ENCODE measurements at places on chromosomes 7 and 10.

DNA sequence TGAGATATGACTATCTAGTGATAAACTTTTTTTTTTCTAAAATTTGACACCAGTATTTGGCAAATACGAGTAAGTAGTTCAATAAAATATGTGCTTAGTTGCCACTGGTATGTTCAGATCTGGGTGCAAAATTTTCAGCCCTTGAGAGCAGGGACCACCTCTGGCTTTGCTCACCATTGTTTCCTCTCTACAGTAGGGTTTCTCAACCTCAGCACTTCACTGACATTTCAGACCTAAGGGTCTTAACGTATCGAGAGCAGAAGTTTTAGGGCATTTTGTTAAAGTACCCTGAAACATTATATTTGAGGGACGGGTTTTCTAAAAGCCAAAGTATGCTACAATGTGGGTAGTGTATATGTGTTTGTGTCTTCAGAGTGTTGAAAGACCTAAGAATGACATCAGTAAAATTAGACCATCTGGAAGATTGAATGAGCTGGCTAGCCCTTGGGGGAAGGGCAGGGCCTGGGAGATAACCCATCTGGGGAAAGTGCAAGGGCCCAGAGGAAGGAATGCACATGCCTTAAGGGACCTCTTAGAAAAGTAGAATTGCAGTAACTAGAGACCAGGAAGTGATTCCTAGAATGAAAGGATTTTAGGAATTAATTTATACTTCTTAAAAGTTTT, 11.8 kb downstream of the BZW2 start:
- H3K4me3 ChIP-seq, result no peak overlapping the region
- no peaks in the 10 kb centered on the region for H3K4me1 ChIP-seq
- no peaks in the 10 kb centered on the region for H3K36me3 ChIP-seq
- H3K27ac ChIP-seq, result no peak overlapping the region
- no peak for DNase-seq

DNA sequence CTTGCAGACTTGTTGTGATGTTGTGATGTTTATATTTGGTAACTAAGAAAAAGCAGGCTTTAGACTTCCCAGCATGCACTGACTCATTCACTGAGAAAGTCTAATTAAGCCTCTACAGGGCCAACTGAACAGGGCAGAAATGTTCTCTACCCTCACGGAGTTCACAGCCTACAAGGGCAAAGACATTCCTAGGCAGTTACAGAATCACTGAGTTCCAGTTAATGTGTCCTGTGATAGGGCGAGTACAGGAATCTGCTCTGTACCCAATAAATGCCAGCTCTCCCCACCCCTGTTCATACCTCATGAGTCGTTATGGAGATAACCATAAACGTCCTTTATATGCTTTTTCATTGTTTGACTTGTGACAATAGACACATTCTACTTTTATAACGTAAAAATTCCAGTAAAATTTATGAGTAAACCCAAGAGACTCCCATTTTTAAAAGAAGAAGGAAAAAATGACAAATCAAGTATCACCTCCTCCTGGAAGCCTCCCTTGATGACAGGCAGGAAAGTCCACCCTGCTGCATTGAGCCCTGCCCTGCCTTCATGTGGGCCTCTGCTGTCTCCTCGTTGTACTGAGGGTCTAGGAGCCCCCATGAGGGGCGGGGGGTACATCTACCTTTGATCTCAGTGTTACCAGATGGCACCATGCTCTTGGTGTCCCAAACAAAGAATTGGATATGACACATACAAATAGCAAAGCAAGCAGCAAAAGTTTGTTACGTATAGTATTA, 14.3 kb downstream of the MUC12 start:
- no peaks in the 10 kb centered on the region for H3K27me3 ChIP-seq
- H3K27ac ChIP-seq, result no peak overlapping the region
- H3K4me1 ChIP-seq, result no peaks in the 10 kb centered on the region
- no peak overlapping the region for H3K4me3 ChIP-seq
- no peak for DNase-seq

DNA sequence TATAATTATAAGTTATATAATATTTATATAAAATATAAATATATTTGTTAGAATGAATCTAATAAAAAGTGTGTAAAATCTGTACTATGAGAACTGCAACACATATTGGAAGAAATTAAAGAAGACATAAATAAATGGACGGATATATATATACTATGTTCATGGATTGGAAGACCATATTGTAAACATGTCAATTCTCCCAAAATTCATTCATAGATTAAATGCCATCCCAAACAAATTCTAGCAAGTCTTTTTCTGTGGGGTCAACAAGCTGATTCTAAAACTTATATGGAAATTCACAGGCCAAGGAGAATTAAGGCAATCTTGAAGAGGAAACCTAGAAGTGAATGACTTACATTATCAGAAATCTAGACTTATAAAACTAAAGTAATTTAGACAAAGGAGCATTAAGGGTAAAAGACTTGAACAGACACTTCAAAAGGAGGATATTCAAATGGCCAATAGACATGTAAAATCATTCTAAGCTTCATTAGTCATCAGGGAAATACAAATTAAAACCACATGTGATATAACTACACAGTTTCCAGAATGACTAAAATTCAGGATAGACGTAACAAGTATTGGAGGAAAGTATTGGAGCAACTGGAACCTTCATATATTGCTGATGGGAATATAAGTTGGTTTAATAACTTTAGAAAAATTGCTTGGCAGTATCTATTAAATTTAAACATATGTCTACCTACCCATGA, 225.9 kb downstream of the EMX2 start:
- no peak overlapping the region for H3K27ac ChIP-seq
- no peak for DNase-seq
- H3K36me3 ChIP-seq, result no peaks in the 10 kb centered on the region
- H3K4me1 ChIP-seq, result no peaks in the 10 kb centered on the region
- no peaks in the 10 kb centered on the region for H3K27me3 ChIP-seq
- H3K4me3 ChIP-seq, result no peak overlapping the region

DNA sequence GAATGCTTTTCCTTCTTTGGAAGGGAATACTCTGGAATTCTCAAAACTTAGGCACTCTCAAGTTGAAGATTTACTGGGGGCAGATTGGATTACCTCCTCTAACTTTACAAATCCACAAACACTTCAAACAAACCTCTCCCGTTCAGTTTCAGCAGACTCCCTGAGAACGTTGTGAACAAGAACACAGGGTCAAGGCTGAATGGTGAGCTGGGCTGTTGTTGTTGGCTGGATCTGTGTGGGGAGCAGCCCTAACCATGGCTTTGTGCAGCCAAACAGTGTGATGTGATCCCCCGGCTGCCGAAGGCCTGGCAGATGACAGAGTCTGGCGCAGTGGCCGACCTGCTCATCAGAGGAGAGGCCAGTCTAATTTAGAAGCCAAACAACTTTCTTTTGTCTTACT, 93.1 kb downstream of the BMPER start:
- no peaks in the 10 kb centered on the region for H3K27me3 ChIP-seq
- no peaks in the 10 kb centered on the region for H3K4me1 ChIP-seq
- DNase-seq, result no peak
- H3K36me3 ChIP-seq, result no peaks in the 10 kb centered on the region

DNA sequence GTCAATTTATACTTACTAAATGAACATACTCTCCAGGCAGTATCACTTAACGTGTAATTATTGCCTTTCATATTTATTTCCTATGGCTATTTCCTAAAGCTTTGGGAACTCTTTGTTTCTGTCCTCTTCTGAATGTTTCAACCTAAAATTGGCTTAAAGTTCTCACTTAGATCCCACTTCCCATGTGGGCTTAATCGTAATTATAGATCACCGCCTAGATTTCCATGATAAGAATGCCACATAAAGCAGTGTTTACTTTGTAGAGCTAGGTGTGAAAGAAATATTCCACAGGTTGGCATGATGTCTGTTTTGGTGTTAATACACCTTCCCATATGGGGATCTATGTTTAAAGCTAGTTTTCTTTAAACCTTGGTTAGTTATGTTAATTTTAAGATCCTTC, 1.5 kb downstream of the HDAC9 start:
- H3K27ac ChIP-seq, result no peak overlapping the region
- no peaks in the 10 kb centered on the region for H3K27me3 ChIP-seq
- H3K4me1 ChIP-seq, result no peaks in the 10 kb centered on the region
- H3K4me3 ChIP-seq, result no peak overlapping the region

DNA sequence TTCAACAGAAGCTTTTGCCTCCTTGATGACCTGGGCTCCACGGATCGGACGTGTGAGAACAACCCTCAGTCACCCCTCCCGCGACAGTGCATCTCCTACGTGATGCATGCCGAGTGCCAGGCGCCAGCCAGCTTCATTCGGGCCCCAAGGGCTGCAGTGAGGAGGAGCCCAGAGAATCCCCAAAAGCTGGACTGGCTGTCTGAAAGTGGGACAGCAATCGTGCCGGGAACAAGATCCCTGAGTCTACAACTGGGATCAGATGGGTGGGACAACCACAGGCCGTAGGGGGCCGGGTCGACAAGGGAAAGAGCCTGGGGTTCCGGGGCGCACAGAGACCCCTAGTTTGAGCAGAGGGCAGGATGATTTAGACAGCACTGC, 27.2 kb downstream of the EBF3 start:
- no peaks in the 10 kb centered on the region for H3K36me3 ChIP-seq
- DNase-seq, result no peak

GRCh38 chr10:11074536-11075267, 57.0 kb downstream of the CELF2 start:
- no peaks in the 10 kb centered on the region for H3K27me3 ChIP-seq
- no peaks in the 10 kb centered on the region for H3K36me3 ChIP-seq
- no peak overlapping the region for H3K27ac ChIP-seq
- no peak overlapping the region for H3K4me3 ChIP-seq
- no peaks in the 10 kb centered on the region for H3K4me1 ChIP-seq
- no peak for DNase-seq

DNA sequence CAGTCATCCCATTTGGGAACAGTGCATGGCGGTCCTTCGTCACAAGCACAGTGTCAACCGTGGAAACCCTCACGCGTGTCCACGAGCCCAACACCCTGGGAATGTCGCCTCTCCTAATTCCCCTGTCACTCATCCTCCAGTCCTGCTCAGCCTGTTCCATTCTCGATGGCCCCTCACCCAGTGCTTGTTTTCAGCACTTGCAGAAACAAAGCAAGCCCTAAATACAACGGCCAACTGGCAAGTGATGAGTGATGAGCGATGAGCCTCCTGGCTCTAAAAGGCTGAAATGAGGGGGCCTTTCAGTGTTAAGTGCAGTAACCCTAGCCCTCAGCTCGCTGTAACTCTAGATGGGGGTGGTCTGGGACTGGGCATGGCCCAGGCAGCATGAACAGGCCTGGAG, 22.6 kb downstream of the NKX2-3 start:
- peaks cover 50% of the 10 kb centered on the region for H3K27me3 ChIP-seq
- no peak overlapping the region for H3K27ac ChIP-seq
- no peaks in the 10 kb centered on the region for H3K36me3 ChIP-seq
- H3K4me3 ChIP-seq, result no peak overlapping the region
- no peaks in the 10 kb centered on the region for H3K4me1 ChIP-seq

DNA sequence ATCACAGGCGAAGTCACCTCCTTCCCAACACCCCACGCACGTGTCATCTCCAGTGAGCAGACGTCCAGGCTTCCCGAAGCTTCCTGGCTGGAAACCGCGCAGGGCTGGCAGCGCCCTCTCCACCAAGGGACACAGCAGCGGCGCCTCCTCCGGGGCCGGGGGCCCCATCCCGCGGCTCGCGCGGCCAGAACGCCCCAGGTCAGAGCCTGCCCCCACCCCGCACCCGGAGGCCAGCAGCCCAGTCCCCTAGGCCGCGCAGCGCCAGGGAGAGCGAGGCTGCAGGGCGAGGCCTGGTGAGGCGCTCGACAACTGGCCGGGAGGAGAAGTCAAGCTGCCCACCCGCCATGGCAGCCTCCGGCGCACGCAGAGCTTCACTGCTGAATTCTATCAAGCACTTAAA, 247.0 kb downstream of the SEMA3D start:
- no peak overlapping the region for H3K27ac ChIP-seq
- DNase-seq, result no peak
- H3K4me1 ChIP-seq, result no peaks in the 10 kb centered on the region
- H3K4me3 ChIP-seq, result no peak overlapping the region

- DNase-seq, result no peak
- no peaks in the 10 kb centered on the region for H3K36me3 ChIP-seq
- H3K4me1 ChIP-seq, result no peaks in the 10 kb centered on the region
- H3K27me3 ChIP-seq, result no peaks in the 10 kb centered on the region
These were observed 263.1 kb upstream of the PITRM1 start for GRCh38 chr10:3435671-3436070.

DNA sequence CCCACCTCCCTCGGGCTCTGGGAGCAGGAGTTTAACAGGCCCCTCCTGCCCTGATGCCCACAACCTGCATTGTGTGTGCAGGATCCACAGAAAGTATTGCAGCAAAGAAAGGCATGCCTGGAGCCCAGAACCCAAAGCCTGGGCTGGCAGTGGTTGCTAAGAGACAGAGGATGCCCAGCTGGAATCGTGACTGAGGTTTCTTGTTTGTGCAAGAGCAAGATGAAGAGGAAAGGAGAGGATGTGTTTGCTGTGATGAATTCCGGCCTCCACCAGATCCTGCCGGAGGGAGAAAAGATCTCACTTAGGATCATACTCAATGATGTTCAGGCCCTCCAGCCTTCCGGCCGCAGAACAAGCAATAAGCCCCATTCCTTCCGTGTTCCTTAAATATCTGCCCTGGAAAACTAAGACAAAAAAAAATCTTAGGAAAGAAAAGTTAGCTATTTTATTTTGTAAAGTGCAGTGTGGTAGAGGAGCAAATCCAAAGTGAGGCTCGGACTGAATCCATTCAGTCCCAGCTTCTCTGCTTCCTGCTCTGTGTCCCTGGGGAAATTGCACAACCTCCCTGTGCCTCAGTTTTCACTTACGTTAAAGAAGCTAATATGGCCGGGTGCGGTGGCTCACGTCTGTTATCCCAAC, 57.1 kb downstream of the SLIT1 start:
- H3K27ac ChIP-seq, result no peak overlapping the region
- no peaks in the 10 kb centered on the region for H3K27me3 ChIP-seq
- H3K4me3 ChIP-seq, result no peak overlapping the region
- no peaks in the 10 kb centered on the region for H3K36me3 ChIP-seq
- no peaks in the 10 kb centered on the region for H3K4me1 ChIP-seq

DNA sequence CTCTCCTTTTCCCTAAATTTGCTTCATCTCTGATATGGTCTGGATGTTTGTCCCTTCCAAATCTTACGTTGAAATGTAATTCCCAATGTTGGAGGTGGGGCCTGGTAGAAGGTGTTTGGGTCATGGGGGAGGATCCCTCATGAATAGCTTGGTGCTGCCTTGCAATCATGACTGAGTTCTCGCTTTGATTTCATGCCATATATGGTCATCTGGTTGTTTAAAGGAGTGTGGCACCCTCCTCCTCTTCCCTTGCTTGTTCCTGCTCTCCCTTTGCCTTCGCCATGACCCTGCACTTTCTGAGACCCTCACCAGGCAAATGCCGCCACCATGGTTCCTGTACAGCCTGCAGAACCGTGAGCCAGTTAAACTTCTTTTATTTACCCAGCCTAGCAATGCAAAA, 14.5 kb downstream of the NOBOX start:
- H3K36me3 ChIP-seq, result no peaks in the 10 kb centered on the region
- DNase-seq, result no peak
- H3K27ac ChIP-seq, result no peak overlapping the region
- H3K4me1 ChIP-seq, result no peaks in the 10 kb centered on the region
- no peak overlapping the region for H3K4me3 ChIP-seq
- H3K27me3 ChIP-seq, result no peaks in the 10 kb centered on the region

- no peak overlapping the region for H3K4me3 ChIP-seq
- H3K27me3 ChIP-seq, result no peaks in the 10 kb centered on the region
- H3K27ac ChIP-seq, result no peak overlapping the region
- no peaks in the 10 kb centered on the region for H3K4me1 ChIP-seq
- H3K36me3 ChIP-seq, result no peaks in the 10 kb centered on the region
- DNase-seq, result no peak
These were observed 183.0 kb upstream of the CTBP2 start for GRCh38 chr10:125343118-125343925.

- no peaks in the 10 kb centered on the region for H3K36me3 ChIP-seq
- no peak overlapping the region for H3K27ac ChIP-seq
- H3K4me1 ChIP-seq, result no peaks in the 10 kb centered on the region
- no peak for DNase-seq
These were observed 79.1 kb downstream of the RAMP3 start for GRCh38 chr7:45236666-45237065.

Measured in breast epithelium (tissue), 4 donors.